ENCODE measurements at places on chromosomes 1 and 21.

GRCh38 chr1:212967801-212968200 lies 17.5 kb downstream of the VASH2 start:
- DNase-seq = no peak

DNA sequence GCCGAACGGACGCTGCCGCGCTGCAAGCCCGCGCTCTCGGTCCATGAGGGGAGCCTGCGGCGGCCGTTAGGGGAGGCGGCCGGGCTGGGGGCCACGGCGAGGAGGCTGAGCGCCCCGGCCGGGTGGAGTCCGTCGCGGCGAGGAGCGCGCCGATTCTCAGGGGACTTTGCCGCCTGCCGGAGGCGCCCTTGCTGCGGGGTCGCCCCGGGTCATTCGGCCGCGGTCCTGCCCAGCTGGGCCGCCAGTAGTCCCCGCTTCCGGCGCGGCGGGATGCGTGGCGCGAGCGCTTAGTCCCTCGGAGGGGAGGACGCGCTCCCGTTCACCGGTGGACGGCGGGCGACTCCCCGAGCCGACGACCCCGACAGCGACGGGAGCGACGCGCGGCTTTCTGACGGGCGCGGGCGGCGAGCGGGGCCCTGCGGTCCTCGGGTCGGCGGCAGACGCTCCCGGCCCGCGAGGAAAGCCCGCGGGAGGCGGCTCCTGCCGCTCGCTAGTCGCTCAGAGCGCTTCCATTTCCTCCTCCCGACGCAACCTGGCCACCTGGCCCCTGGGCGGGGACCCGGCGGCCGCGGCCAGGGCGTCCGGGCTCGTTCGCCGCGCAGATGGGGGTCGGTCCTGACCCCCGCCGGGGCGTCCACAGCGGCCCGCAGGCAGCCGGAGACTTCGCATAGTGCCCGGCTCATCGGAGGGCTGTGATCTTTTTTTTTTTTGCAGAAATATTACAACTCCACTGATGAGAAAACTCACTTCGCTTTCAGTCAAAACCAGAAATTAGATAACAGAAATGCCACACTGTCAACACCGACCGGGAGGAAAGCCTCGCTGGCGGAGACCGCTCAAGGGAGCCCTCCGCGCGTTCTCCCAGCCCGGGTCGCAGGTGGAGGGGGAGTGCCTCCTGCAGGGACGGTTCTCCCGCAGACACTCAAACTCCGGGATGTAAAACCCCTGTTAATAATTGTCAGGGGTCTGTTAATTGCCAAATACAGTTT lies 641 bp upstream of the ZBTB21 start:
- peak; percentile 95 for DNase-seq

DNA sequence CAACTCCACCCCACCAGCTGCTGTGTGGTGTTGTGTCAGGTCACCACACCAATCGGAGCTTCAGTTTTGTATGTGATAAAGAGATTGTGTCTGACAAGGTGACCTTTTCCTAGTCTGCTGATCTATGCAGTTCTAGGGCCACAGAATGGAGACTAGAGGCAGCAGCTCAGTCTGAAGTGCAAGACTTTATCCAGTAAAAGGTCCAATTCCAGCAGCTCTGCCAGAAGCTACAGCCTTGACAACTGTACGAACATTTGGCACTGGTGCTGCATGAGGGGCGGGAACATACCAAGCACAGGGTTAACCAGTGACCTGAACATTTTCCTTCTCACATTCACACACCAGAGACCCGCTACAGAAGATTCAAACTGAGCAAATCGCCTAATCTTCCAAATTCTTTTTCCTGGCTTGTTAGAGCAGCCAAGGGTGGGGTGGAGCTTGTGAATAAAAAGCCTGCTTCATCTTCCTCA lies 9.3 kb downstream of the FMO1 start:
- DNase-seq = no peak

GRCh38 chr1:111879081-111879480 lies 110.4 kb downstream of the KCND3 start:
- DNase-seq = no peak

DNA sequence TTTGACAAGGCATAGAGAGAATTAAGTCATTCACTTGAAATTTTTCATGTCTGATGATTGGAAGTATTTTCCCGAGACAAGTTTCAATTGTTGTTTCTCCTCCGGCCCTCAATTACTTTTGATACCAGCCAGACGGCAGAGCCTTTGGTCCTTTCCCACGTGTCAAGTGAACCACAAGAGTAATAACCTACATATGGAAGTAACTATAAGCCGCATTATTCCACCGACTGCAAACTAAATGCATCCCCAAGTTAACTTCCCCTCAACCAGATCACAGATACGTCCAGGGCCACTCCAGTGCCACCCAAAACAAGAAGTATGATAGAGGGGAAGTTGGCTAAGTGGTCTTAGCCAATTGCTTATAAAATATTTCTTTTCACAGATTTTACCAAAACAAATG lies 20.2 kb downstream of the COLGALT2 start:
- DNase-seq = no peak

- DNase-seq = no peak
Observed at GRCh38 chr1:177798614-177799013, 171.2 kb downstream of the SEC16B start.

DNA sequence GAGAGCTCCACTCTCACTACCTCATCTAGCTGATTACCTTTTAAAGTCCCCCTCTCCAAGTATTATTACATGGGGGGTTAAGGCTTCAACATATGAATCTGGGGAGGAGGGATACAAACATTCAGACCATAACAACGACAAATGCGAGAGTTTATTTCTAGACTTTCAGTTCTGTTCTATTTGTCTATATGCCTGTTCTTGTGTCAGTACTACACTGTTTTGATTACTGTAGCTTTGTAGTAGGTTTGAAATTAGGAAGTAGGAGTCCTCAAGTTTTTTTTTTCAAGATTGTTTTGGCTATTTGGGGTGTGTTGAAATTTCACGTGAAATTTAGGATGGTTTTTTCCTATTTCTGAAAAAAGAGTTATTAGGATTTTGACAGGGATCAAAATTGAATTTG lies 16.3 kb downstream of the ZMYM4 start:
- no peak for DNase-seq

DNA sequence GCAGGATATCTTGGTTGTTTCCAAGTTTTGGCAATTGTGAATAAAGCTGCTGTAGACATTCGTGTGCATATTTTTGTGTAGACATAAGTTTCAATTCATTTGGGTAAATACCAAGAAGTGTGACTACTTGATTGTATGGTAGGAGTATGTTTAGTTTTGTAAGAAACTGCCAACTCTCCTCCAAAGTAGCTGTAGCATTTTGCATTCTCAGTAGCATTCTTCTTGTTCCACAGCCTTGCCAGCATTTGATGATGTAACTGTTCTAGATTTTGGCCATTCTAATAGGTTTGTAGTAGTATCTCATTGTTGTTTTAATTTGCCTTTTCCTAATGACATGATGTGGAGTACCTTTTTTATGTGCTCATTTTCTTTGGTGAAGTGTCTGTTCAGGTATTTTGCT lies 38.6 kb upstream of the PLA2G4A start:
- no peak for DNase-seq

DNA sequence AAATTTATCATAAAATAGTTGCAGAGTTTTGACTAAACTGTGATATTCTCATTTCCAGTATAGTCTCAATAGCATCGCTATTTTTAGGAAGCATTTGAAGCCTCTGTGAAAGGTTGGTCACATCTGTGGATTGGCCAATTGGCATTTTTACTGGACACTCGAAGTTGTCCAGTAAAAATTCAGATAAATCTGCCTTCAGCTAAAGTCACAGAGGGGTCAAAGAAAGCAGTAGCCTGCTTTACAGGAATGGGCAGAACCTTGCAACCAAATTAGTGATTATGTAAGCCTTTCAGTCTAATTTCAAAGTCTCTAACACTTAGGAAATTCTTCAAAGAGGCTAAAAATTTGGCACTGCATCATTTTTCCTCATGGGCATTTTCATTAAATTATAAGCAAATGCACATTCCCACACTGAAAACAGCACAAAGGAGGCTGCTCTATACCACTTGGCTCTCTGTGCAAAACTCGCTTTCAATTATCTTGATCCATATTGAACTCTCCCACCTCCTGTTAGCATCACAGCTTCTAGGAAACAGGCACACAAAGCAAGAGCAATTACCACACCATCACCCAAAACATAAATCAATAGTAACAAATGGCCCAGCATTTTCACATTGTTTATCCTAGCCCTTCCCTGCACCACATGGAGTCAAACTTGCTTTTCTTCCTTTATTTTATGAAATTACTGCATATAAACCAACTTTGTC lies 318.5 kb upstream of the DUSP10 start:
- no peak for DNase-seq

- no peak for DNase-seq
Observed at GRCh38 chr1:205948039-205948438, 4.8 kb upstream of the SLC26A9 start.

GRCh38 chr21:21661741-21662140 lies 663.5 kb downstream of the NCAM2 start:
- no peak for DNase-seq

GRCh38 chr1:39405358-39405757 lies 86.1 kb upstream of the BMP8A start:
- no peak for DNase-seq

GRCh38 chr1:247111259-247111699 lies 7.1 kb upstream of the ZNF669 start:
- peak; percentile 84 for DNase-seq

GRCh38 chr1:201466492-201466891 lies 2.5 kb downstream of the PHLDA3 start:
- no peak for DNase-seq

DNA sequence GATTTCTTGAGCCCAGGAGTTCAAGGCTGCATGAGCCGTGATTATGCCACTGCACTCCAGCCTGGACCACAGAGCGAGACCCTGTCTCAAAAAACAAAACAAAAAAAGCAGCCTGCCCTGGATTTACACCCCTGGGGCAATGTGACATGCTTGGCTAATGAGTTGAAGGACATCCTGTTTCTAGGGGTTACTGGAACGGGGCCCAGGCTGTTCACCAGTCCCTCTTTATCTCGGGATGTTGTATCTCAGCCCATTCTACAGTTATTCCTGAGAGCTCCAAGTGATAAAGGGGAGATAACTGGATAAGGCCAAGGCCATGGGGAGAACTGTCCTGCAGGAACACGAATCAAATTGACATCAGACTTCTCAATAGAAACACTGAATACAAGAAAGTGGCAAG lies 21.7 kb upstream of the S100A2 start:
- DNase-seq = no peak

DNA sequence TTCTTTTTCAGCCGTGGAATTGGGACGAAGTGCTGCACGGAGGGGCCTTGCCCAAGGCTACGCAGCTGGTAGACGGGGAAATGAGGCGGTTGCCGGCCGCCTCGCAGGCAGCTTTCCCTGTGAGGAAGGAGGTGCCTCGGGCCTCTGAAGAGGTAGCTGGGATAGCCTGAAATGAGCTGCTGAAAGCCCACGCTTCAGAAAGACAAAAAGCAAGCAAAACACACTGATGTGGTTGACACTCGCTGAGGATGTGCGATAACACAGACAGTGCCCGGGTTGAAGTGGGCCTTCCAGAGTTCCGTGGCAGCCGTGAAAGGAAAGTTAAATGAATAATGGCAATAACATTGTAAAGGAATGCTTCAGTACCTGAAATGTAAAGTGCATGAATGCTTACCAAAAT lies 47.2 kb downstream of the S1PR1 start:
- no peak for DNase-seq

DNA sequence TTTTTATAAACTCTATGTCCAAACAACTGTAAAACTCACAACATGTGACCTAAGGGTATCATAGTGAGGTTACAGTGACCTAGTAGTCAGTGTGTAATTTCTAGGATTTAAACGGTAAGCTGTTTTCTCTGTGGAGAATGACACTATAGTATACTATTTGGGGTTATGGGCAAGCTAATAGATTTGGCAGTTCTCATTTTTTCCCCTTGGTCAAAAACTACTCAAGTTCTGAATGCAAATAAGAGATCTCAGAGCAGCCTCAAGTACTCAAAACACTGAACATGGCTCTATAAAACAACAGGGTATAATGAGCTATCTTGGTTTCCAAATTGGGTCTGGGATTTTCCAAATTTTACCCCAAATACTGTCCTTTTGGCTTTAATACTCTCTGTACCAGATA lies 88.5 kb upstream of the HMCN1 start:
- no peak for DNase-seq

GRCh38 chr1:230005040-230005439 lies 62.0 kb upstream of the GALNT2 start:
- no peak for DNase-seq

- no peak for DNase-seq
Observed at GRCh38 chr1:32741059-32741412, 38.5 kb upstream of the SYNC start.

- DNase-seq = no peak
Observed at GRCh38 chr1:25198663-25199252, 33.5 kb downstream of the SYF2 start.

DNA sequence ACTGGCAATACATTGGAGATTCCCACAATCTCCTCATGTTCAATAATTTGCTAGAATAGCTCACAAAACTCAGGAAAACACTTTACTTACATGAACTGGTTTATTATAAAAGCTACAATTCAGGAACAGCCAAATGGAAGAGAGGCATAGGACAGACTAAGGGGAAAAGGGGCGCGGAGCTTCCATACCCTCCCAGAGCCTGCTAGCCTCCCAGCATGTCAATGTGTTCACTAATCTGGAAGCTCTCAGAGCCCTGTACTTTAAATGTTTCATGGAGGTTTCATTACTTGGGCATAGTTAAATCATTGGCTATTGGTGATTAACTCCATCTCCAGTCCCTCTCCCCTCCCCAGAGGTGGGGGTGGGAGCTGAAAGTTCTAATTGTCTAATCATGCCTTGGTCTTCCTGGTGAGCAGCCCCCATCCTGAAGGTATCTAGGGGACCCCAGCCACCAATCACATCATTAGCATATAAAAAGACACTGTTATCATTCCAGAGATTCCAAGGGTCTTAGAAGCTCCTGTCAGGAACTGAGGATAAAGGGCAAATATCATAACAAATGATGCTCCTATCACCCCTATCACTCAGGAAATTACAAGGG lies 10.9 kb upstream of the DMRTB1 start:
- no peak for DNase-seq

- no peak for DNase-seq
Observed at GRCh38 chr21:37843191-37843590, 73.1 kb downstream of the KCNJ6 start.

DNA sequence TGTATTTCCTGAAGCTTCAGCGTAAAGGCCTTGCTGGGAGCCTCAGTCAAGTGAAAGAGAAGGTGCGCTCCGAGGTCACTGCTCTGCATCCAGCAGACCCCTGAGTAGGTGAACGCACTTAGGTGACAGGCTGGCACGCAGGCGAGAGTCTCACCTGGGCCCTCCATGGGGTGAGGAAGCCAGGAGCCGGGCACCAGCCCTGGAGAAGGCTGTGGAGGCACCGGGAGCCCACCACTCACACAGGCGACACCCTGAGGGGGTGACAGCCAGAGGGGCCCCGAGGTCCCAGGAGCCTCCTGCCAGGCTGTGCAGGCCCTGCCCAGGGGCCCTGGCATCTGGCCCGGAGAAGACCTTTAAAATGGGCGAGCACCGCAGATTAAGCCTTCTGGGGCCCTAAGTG lies 67.6 kb downstream of the ARHGEF16 start:
- DNase-seq = no peak

GRCh38 chr21:33259428-33259827 lies 6.7 kb upstream of the IL10RB start:
- DNase-seq = no peak
